Psoas muscle (tissue), 8 donors: ENCODE measurements at places on chromosomes 1 and 21. TPM values are rescaled to one million over a fixed set of nuclear protein-coding genes. Genes with fewer than 3 reads are reported as not detected.

- no peak for DNase-seq
Measured at GRCh38 chr1:26405281-26405915, 5.2 kb upstream of the LIN28A start.

DNA sequence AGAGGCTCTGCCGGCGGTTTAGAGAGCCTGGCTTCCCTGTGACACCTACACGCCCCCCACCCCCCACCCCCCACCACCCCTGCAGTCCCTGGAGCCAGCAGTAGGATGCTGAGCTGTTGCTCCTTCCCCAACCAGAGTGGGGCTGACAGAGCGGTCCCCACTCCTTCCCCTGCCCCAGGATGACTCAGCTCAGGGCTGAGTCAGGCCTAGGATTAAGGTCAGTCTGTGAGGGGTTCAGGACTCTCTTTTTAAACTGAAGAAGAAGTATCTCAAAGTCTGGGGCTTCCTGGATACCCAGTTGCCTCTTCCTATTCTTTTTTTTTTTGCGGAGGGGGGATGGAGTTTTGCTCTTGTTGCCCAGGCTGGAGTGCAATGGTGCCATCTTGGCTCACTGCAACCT, 19.1 kb downstream of the DMBX1 start:
- no peak for DNase-seq

LINGO4 gene
- total RNA-seq, result 5.8 TPM

- no peak for DNase-seq
Measured at GRCh38 chr1:243495442-243496186, 239.8 kb downstream of the SDCCAG8 start.
